Epithelial cell of proximal tubule (primary cell): ENCODE measurements at places on chromosomes 6 and 20. TPM values are rescaled to one million over a fixed set of nuclear protein-coding genes. Genes with fewer than 3 reads are reported as not detected.

C4B gene
- total RNA-seq = 1.1 and 1.2 TPM in 2 replicates

GID8 gene
- 23.2 and 23.6 TPM in 2 replicates for total RNA-seq

TFAP2D gene
- total RNA-seq = not detected in 2 replicates

LINC00237 gene
- not detected in 2 replicates for total RNA-seq

ZSCAN23 gene
- 0.87 and 2.6 TPM in 2 replicates for total RNA-seq

DXO gene
- 20.0 and 20.9 TPM in 2 replicates for total RNA-seq

SLC32A1 gene
- total RNA-seq = not detected in 2 replicates

GRM1 gene
- 0.51 TPM in 1 of 2 replicates, not detected in the other for total RNA-seq

SLC35D3 gene
- not detected in 2 replicates for total RNA-seq

VSX1 gene
- not detected in 2 replicates for total RNA-seq

GRCh38 chr6:147005499-147005898 lies 198.7 kb upstream of the STXBP5 start:
- DNase-seq = no peak

GRCh38 chr20:17210983-17211382 lies 15.9 kb upstream of the PCSK2 start:
- DNase-seq = peak; percentile 63

DNA sequence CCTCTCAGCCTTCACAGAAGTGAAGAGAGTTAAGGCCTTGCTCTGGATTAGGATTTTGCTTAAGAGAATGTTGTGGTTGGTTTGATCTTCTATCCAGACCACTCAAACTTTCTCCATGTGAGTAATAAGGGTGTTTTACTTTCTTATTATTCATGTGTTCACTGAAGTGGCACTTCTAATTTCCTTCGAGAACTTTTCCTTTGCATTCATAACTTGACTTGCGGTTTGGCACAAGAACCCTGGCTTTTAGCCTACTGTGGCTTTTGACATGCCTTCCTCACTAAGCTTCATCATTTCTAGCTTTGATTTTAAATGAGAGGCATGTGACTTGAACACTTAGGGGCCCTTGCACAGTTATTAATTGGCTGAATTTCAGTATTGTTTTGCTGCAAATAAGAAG lies 166.1 kb upstream of the OPRM1 start:
- DNase-seq = no peak

GRCh38 chr6:108557494-108558371 lies 3.0 kb upstream of the FOXO3 start:
- DNase-seq = no peak

- no peak for DNase-seq
Observed at GRCh38 chr6:167303675-167304625, 12.8 kb downstream of the UNC93A start.

- no peak for DNase-seq
Observed at GRCh38 chr6:142740449-142740848, 204.5 kb downstream of the HIVEP2 start.

DNA sequence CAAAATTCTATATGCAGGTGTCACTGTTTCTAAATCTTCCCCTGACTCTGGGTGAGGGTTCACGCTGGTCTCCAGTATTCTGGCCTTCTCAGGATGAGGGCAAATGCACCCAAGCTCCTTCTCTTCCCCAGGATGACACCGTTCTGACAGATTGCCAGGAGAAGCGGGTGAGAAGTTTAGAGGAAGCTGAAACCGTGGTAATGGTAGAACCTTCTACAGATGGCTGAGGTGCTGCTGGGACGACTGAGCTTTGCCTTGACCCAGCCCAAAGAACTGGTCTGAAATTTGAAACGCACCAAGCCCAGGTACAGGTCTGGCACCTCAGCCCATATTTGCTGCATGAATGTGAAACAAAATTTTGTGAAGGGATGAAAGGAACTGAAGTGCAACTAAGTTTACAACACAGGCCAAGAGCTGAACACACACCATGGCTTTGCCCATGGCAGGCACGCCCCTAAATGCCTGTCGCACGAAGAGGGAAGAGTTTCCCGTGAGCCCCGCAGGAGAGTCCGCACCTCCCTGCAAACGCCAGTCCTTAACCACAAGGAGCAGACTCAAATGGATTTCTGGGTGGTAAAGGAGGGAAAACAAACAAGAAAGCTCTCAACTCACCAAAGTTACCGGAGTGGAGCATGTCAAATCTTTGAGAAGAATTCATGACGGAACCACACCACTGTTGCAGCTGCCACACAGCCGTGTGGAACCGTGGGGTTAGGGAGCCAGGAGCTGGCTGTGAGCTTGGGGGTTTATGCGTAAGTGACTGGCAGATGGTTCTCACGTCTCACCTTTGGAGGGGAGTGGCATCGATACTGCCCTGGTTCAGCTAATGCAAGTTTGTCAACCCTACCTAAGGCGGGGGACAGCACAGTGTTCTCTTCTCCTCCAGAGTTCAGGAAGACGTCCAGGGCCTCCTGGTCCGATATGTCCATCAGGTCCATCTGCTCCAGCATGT lies 138.9 kb downstream of the DTNBP1 start:
- DNase-seq = no peak

DNA sequence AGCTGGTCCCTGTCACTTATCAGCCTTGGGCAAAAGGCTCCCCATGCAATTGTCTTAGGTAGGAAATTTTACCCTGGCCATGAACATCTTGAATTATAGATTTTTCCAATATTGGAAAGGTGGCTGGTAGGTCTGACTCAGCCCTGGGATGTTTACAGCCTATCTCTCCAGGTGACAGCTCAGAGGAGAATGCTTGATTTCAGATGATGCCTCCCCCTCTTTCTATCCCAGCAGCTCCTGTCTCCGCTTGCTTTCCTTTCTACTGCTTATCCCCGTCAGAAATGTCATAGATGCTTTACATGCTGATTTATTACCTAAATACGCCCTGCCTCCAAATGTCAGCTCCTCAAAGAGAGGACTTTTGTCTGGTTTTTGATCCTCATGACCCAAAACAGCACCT lies 109.6 kb downstream of the NFATC2 start:
- DNase-seq = no peak

DNA sequence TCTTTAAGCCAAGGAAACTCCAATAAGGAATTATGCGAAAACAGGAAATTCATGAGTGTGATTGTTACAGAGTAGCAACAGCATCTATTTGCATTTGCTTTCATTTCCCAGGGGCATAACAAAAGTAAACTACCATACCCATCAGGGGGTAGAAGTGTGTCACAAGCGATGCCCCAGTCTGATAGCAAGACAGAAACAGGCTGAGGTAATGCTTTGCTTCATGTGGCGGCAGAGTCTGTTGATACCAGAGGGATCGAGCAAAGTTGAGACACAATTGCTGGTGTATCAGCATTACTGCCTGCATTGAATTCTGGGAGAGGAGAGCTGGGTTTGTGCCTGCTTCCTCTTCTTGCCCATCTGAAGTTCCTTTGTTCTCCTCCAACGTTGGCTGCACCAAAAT lies 51.2 kb upstream of the LYRM2 start:
- DNase-seq = no peak

GRCh38 chr6:148997865-148998264 lies 251.0 kb downstream of the UST start:
- DNase-seq = no peak
